ENCODE measurements at places on chromosomes 3 and 15. TPM values are rescaled to one million over a fixed set of nuclear protein-coding genes. Genes with fewer than 3 reads are reported as not detected.

- no peak for DNase-seq
Observed at GRCh38 chr15:32953533-32953910, 235.7 kb downstream of the GREM1 start.

DNA sequence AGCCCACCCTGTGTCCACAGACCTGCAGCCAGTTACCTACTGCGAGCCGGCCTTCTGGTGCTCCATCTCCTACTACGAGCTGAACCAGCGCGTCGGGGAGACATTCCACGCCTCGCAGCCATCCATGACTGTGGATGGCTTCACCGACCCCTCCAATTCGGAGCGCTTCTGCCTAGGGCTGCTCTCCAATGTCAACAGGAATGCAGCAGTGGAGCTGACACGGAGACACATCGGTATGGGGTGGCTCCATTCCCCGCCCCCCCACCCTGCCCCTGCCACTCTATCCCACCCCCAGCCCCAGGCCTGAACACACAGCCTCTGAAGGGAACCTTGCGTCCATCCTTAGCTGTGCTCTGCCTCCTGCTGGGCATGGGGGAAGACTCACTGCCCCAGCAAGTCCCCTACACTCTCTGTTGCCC is 73.2 kb downstream of the AAGAB start:
- no peak for DNase-seq

Gene ARRDC4
- 4.6 TPM for total RNA-seq

DNA sequence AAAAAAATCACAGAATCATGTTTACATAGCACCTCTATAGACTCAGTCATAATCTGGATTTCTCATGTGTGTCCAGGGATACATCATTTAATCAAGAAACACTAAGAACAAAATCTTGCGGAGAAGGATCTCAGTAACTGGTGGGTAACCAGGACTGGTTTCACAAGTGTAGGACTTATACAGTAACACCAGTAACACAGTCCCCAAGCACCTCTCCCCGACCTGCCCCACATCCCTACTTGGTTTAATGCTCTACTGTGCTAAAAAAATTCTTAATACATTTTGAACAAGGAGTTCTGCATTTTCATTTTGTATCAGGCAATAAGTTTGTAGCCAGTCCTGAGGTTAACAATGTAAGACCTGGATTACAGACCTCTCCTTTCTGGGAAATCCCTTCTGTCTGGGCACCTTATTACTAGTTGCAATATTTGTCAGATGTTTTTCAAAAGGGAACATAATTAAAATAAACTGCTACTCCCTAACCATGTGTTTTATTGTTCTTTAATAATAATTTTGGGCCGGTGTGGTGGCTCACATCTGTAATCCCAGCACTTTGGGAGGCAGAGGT is 57.6 kb upstream of the BBX start:
- DNase-seq, result no peak

GRCh38 chr3:188037195-188037718 is 116.7 kb upstream of the LPP start:
- peak; percentile 66 for DNase-seq

Gene RAB5A
- total RNA-seq, result 85.1 TPM

DNA sequence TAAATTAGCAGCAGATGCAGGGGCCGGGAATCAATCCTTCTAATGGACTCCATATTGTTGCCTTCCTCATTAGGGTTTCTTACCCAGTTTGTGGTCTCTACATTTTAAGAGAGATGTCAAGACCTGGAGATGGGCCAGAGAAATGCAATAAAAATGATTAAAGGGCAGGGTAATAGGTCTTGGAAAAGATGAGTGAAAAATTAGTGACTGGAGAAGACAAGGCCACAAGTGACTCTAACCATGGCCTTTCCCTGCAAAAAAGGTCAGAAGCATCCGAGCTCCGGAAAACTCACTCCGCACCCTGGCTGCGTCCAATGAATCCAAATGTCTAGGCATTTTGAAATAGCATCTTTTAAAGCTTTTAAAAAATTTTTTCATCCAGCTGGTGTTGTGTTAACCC is 152.8 kb downstream of the ARRDC4 start:
- no peak for DNase-seq

GRCh38 chr15:51776952-51777569 is 25.7 kb downstream of the TMOD2 start:
- peak; percentile 72 for DNase-seq

DNA sequence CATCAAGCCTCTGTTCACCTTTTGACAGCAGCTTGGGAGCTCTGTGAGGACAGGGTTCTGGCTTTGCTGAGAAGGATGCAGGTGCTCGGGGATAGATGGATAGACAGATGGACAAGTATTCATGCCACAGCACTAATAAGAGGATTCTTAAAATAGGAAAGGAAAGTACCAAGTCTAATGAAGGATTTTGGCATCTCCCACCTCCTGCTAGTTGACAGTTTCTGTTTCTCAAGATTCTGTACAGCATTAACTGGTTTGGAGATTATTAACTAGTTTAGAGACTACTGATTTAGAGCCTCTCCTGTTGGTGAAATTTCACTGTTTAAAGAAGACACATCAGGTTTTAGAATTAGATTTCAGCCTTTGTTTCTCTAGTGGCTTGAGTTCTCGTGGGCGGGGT is 152.3 kb downstream of the CACNA1D start:
- DNase-seq, result no peak

DNA sequence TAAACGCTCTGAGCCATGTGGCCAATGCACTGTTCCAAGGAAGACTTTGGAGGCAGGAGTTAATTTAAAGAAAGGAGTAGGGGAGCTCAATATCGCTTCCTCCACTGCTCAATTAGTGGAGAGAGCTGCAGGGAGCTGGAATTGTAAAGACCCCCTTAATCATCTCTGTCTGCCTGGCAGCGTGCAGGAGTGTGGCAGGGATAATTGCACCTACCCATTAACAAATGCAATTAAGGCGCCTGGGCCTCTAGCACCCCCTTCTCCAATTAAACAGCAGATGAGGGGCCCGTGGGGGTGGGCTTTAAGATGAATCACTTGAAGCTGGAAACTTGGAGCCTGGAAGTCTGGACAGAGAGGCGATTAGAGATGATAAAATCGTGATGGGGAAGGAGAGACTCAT is 61.7 kb upstream of the GLCE start:
- DNase-seq, result no peak

Gene TYRO3
- 13.8 TPM for total RNA-seq

GRCh38 chr3:149954812-149955211 is 15.9 kb downstream of the PFN2 start:
- peak; percentile 19 for DNase-seq

DNA sequence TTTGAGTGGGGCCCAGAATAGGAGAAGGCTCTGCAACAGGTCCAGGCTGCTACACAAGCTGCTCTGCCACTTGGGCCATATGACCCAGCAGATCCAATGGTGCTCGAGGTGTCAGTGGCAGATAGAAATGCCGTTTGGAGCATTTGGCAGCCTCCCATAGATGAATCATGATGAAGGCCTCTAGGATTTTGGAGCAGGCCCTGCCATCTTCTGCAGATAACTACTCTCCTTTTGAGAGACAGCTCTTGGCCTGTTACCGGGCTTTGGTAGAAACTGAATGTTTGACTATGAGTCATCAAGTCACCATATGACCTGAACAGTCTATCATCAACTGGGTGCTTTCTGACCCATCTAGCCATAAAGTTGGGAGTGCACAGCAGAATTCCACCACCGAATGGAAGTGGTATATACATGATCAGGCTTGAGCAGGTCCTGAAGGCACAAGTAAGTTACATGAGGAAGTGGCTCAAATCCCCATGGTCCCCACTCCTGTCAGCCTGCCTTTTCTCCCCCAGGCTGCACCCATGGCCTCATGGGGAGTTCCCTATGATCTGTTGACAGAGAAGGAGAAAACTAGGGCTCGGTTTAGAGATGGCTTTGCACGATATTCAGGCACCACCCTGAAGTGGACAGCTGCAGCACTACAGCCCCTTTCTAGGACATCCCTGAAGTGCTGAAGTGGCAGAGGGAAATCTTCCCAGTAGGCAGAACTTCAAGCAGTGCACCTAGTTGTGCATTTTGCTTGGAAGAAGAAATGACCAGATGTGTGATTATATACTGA is 971.4 kb downstream of the MCTP2 start:
- peak; percentile 53 for DNase-seq

Gene TPRG1
- 2.0 TPM for total RNA-seq

- no peak for DNase-seq
Observed at GRCh38 chr3:108091498-108092250, 843 bp upstream of the CD47 start.

- DNase-seq, result no peak
Observed at GRCh38 chr15:67882487-67883233, 42.8 kb upstream of the RNU6-1 start.

DNA sequence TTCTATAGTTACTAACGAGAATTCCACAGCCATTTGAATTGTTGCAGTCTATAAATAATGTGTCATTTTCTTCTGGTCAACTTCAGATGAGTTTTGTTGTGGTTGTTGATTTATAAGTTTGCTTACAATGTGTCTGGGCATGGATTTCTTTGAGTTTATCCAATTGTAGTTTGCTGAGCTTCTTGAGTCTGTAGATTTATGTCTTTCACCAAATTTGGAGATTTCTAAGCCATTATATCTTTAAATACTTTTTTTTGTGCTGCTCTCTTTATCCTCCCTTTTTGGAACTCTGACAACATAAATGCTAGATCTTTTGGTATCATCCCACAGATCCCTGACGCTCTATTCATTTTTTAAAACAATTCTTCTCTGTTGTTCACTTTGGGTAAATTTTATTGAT is 63.2 kb upstream of the NDUFB4 start:
- no peak for DNase-seq

GRCh38 chr3:70231266-70231701 is 81.2 kb downstream of the MDFIC2 start:
- no peak for DNase-seq

Gene CCR9
- not detected for total RNA-seq

Gene EFCAB12
- not detected for total RNA-seq

Data from RPMI7951 (cell line).